Activated T-cell treated with anti-CD3 and anti-CD28 coated beads for 4 hours (primary cell): ENCODE measurements at places on chromosomes 6 and 20.

DNA sequence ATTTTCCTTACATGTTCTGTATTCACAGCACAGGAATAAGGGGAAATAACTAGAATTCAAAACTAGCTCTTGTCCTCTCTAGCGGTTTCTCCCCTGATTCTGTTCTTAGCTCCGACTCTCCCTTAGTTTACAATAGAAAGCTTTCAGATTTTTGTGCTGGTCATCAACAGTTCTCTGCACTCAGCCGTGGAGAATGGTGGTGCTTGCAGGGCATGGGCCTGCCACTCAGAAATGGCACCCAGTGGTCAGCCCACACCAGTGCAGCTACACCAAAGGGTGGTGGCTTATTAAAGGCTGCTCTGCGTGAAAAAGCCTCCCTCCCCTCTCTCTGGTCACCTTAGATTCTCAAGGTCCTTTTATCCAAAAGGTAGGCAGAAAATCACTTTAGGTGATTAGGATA, 123.5 kb downstream of the SASH1 start:
- DNase-seq: no peak

DNA sequence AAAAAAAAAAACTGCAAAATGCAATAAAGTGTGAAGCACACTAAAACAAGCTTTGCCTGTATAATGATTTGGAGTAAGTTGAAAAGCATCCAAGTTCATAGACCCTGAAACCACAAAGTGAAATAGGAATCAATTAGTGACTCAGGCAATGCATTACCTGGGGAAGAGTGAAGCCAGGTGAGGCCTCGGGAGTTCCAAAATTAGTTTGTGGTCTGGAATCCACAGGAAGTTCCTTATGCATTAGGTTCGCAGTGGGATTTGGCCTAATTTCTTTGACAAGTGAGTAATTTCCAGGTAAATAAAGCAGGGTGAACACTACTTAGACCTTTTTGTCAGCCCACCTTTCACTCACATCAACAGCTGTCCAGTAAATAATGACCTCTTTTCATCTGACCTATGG, 490.8 kb downstream of the CBLN4 start:
- DNase-seq: no peak

DNA sequence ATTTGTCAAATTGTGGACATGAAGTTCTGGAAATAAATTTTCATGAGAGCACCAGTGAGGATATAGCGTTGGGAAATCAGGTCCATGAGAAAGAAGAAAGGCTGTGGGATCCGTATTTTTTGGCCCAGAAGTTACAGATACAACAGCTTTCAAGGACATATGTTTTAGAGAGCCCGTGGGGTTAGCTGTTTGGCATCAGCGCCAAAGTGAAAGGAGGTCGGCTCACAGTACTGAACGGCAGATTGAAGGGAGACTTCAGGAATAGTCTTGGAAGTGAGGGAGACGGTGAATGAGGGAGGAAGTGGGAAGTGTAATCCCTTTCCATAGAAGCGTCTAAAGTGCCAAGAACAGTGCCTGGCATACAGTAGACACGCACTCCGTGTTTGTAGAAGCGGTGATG, 31.8 kb downstream of the ZDHHC14 start:
- no peak for DNase-seq

DNA sequence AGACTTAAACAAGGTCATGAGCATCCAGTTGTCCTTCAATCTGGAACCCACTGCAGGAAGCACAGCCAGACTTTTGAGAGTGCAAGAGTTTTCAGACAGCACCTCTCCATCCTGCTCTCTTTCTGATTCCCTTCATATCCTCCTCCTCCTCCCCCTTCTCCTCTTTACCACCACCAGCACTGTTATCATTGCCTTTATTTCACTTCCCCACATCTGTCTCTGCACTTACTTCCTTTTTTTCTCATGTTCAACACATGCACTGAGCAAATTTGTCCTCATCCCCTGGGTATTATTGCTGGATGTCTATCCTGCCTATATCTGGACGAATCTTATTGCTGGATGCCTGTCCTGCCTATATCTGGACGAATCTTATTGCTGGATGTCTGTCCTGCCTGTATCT, 554.8 kb downstream of the DHX35 start:
- no peak for DNase-seq

- no peak for DNase-seq
Observed at GRCh38 chr20:57193094-57193493, 73.3 kb downstream of the BMP7 start.

DNA sequence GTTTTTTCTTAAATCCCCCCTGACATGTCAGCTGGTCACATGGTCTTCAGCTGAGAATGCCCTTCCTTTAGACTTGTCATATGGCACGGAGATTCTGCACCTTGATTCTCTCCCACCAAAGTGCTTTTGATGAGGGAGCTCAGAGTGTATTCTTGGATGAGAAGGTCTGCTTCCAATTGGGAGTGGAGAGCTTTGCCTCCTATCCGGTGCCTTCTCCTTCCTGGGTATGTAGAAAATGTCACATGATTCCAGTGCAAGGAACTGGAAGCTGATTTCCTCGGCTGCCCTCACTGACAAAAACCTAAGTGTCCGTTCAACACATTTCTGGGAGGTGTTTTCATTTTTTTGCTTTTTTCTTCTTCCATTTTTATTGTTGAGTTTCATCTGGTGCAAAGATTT, 197.2 kb downstream of the TFAP2C start:
- no peak for DNase-seq

DNA sequence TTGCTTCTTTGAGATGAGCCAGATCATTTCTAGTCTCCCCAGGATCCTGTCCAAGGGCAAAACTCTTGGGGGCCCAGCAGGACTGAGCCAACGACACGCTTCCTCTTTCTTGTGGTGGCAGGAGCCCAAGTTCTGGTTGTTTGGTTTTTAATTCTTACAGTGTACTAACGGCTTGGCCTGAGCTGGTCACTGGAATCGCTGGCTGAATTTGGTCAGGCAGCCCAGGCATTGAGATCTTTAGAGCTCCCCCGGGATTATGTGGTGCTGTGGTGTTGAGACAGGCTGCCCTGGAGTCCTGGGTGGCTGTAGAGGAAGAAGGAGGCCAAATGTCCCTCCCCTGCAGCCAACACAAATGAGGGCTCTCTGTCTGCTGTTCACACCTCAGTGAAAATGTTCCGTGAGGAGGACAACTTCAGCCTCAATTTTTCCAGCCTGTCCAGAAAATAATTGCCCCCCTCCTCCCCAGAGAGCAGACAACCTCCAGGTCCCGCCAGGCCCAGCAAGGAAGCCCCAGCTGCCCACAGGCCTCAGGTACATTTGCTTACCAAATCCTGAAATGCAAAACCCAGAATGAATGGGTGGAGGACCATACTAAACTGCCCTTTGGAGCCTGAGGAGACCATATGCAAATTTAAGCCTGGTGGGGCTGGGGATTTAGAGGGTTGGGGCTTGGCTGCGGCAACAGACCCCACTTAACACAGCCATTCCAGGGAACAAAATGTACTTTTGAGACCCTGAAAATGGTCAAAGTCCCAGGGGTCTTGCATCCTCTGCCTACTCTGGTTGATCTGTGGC, 23.6 kb downstream of the BNIP5 start:
- no peak for DNase-seq

DNA sequence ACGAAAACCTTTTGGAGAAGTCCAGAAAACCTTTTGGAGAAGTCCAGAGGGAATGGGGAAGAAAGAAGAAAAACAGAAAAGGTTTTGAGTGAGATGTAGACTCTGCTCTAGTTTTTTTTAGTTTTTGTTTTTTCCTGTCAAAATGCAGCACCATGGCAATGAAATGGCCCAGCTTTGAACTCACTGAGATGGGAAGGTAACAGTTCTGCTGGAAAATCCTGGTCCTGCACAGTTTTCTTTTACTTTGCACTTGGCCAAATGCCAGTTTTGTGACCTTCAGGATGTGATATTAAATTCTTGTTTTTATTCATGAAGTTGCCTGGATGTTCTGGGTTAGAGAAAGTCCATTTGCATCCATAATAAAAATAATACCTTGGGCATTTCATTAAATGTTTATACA, 145.7 kb downstream of the CFAP61 start:
- no peak for DNase-seq

GRCh38 chr6:149443411-149444181, 41.2 kb downstream of the ZC3H12D start:
- DNase-seq: no peak

DNA sequence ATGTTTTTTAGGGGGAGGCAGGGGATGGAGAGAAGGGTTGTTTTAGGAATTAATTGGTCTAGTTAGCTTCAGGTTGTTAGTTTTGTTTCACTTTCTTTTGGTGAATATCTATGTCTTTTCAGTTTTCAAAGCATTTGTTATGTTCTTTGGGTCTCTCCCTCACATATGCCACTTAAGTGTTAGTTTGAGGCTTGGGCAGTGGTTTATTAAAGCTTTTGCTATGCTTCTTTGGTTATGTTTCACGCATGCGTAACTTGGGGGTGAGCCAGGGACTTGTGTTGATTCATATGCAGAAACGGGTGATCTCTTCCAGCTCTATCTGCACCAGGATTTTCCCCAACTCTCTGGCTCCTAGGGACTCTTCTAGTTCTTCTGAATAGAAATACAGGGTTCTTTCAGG, 11.4 kb upstream of the MMS22L start:
- no peak for DNase-seq

- DNase-seq: no peak
Observed at GRCh38 chr6:118306392-118307238, 241.5 kb upstream of the PLN start.

DNA sequence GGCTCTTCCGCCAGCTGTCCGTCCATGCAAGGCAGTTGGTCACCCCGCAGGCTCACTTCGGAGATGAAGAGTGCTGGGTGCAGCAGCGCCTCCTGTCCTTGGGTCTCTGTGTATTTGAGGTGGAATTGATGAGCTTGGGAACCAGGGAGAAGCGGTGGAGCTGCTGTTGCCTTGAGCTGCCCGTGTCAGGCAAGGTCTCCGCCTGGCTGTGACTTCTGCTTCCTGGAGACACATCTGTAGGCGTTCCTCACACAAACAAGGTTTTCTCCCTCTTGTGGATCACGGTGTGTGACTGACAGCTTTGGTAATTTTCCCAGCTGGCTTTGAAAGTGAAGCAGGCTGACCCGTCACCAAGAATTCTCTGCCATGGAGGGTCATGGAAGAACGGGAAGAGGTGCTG, 2.5 kb upstream of the SLC17A9 start:
- no peak for DNase-seq

GRCh38 chr20:47770935-47771334, 14.3 kb downstream of the SULF2 start:
- DNase-seq: no peak

- no peak for DNase-seq
Observed at GRCh38 chr6:81373414-81373813, 379.1 kb downstream of the TENT5A start.

DNA sequence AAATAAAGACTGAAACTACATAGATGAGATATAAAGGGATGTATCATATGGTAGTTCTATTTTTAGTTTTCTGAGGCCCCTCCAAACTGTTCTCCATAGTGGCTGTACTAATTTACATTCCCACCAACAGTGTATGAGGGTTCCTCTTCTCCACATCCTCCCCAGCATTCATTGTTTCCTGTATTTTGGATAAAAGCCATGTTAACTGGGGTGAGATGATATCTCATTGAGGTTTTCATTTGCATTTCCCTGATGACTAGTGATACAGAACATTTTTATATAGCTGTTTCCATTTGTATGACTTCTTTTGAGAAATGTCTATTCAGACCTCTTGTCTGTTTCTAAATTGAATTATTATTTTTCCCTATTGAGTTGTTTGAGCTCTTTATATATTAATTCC, 229.3 kb downstream of the RFPL4B start:
- DNase-seq: no peak

GRCh38 chr6:5277589-5277988, 16.3 kb downstream of the FARS2 start:
- DNase-seq: no peak
